ENCODE measurements at places on chromosomes 16 and 17.

- no peak for DNase-seq
These were observed 8.5 kb upstream of the TNFRSF17 start for GRCh38 chr16:11956558-11956957.

DNA sequence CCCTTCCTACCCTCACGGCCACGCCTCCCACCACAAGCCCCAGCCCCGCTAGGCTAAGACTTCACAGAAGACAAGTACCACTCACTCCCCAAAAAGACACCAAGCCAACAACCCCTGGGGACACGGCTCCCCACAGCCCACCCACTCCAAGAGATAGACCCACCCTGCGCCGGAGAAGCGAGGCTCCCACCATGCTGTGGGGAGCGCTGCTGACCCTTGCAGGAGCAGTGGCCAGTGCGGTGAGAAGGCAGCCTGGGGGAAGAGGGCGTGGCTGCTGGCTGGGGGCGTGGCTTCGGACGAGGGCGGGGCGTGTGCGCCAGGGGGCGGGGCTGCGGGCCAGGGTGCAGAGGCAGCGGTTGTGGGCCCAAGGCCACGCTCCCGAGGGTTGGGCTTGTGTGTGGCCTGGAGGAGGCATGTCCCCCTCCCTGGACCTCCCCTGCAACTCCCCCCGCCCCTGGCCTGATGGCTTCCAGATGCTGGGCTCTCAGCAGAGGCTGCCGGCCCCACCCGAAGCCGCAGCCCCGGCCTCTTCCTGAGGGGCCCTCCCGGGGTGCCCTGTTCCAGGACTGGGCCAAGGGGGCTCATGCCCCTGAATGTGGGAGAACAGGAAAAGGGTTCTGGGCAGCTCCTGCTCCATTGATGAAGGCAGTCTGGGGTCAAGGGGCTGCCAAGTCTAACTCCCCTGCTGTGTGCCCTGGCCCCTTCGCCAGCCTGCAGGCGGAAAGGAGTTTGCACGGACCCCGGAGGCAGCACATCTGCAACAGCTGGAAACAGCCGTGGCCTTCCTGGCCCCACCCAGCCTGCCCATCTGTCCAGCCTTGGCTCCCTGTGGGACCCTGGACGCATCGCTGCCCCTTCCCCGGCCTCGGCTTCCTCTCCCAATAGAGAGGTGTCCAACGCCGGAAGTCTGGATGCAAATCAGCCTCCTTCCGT, 9.1 kb downstream of the TFAP4 start:
- DNase-seq, result no peak

DNA sequence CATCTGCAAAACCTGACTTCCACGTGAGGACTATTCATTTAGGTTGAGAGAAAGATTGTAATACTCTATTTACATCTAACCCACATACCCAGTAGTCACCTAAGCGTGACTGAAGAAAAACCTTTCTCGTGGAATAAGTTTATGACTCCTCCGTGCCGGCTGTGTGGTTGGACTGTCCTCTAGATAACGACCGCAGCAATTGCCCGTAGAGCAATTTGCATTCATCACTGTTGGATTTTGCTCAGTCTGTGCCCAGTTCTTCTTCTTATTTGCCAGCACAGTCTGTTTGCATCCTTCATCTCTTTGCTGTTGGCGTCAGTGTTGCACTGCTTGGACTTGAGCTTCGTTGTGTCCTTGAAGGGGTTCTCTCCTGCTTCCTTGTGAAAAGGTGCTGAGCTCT, 131.3 kb downstream of the CYB561 start:
- DNase-seq, result no peak

GRCh38 chr17:27951872-27952271, 58.7 kb upstream of the LYRM9 start:
- DNase-seq, result no peak

DNA sequence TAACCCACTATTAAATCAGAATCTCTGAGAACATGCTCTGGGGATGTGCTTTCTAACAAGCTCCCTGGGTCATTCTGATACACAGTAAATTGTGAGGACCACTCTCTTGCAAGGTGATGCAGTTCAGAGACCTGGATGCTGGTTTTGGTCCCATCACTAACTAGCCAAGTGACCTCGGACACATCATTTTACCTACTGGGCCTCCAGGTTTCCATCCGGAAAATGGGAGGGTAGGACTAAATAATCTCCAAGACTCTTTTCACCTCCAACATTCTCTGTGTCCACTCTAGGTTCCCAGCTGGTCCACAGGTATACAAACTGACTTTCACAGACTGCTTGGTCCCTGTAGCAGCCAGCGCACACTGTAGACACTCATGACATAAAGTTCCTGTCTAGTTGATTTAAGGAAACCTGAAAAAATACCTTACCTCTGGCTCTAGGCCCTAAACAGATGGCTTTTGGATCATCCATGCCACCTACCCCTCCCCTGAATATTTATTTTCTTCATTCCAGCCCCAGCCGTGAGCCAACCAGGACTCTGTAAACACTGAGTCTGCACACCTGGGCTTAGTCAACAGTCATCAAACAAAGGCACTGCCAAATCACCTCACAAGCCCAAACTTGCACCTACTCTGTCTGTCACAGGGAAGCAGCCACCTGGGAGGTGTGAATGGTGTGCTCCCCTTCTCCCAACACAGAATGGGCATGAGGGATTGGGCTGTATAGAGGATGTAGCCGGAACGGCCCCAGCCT, 51.3 kb upstream of the MRPS23 start:
- no peak for DNase-seq
